Mesenchymal stem cell (in vitro differentiated cells and primary cell): ENCODE measurements at places on chromosomes 1 and 21.

DNA sequence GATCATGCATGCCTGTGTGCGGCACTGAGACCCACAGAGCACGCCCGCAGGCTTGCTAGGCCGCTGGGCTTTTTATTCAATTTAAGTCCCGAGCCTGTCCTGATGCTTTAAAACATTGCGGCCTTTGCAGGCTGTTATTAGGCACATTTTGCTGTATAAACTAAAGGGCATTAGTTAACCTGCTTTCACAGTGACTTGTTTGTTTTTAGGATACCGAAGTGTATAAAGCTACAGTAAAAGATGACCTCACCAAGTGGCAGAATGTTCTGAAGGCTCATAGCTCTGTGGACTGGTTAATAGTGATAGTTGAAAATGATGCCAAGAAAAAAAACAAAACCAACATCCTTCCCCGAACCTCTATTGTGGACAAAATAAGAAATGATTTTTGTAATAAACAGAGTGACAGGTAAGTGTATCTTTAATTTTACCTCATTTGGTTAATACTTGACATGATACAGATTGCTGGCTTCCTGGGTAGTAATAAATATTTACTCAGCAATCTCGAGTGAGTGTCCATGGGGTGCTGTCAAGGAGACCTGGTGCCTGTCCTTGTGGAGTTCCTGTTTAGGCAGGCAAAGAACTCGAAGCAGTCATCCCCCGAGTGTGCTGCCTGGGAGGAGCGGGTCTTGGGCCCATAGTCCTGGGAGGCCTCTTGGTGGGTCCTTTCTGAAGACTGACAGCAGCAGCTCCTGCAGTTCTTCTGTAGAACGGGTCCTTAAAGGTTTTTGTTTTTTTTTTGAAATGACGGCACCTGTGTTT lies 40.1 kb downstream of the TRAPPC10 start:
- H3K27me3 ChIP-seq, result no peaks in the 10 kb centered on the region
- H3K27ac ChIP-seq, result peak overlapping the region; percentile 93
- H3K4me1 ChIP-seq, result peaks cover 36% of the 10 kb centered on the region
- H3K36me3 ChIP-seq, result peaks cover 20% of the 10 kb centered on the region

- H3K4me1 ChIP-seq, result peaks cover 21% of the 10 kb centered on the region
- H3K27ac ChIP-seq, result no peak overlapping the region
- peaks cover 7% of the 10 kb centered on the region for H3K36me3 ChIP-seq
Observed at GRCh38 chr1:94921977-94922376, 4.9 kb downstream of the CNN3 start.

GRCh38 chr1:210647406-210648333 lies 319.0 kb downstream of the HHAT start:
- H3K27me3 ChIP-seq, result no peaks in the 10 kb centered on the region
- no peak overlapping the region for H3K4me3 ChIP-seq
- H3K27ac ChIP-seq, result no peak overlapping the region
- H3K36me3 ChIP-seq, result no peaks in the 10 kb centered on the region

DNA sequence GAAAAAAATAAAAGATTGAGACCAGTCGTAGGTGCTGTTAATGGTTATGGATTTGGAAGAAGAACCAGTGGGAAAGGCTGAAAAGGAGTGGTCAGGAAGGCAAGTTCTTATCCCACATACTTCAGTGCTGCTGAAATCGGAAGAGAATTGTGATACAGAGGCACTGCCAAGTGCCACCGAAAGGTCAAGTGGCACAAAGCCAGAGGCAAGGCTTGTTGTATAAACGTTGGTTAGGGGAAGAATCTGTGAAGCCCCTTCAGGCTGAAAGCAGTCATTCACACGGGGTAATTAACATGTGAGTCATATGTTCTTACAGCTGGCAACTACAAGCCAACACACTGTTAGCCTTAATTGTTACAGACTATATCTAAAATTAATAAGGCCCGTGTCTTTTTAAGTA lies 48.8 kb downstream of the ZBTB40 start:
- peaks cover 8% of the 10 kb centered on the region for H3K4me1 ChIP-seq
- no peaks in the 10 kb centered on the region for H3K27me3 ChIP-seq
- H3K36me3 ChIP-seq, result peaks cover 30% of the 10 kb centered on the region
- H3K4me3 ChIP-seq, result no peak overlapping the region
- peak; percentile 82 for DNase-seq

GRCh38 chr1:32014948-32015273 lies 1.2 kb downstream of the KHDRBS1 start:
- H3K27ac ChIP-seq, result peak overlapping the region; percentile 83
- H3K4me3 ChIP-seq, result peak overlapping the region; percentile 95
- H3K27me3 ChIP-seq, result no peaks in the 10 kb centered on the region
- no peak for DNase-seq

DNA sequence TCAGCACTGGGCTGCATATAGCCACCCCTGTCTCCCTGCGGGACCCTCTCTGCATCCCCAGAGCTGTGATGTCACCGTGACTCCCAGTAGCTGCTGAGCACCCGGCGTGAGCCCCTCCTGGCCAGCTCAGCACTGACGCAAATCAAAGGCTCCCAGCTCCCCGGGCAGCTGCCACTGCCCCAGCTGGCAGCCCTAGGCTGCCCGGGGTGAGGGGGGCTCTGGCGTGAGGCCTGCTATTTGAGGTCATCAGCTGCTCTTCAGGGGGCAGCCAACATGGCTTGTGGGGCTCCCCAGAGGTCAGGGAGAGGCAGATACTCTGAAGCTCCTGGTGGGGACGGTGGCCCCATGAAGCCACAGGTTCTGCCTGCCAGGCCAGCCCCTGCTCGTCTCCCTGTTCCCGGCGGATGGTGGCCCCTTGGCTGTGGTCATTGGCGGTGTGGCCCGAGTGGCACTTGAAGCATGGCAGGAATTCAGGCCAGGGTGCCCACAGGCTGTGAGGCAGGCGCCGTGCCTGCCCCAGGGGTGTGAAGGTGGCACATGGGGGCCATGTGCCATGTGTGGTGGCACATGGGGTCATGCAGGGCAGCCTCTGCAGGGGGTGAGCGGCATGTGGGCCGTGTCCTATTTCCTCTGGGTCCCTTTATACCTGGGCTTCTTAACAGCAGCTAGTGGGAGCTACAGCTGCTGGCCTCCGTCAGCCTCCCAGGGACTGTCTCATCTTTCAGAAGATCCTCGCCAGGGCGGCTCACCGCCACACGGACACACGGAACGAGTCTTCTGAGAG lies 85.4 kb downstream of the SIK1 start:
- H3K36me3 ChIP-seq, result no peaks in the 10 kb centered on the region
- no peak overlapping the region for H3K4me3 ChIP-seq
- H3K27me3 ChIP-seq, result peaks cover 4% of the 10 kb centered on the region
- H3K4me1 ChIP-seq, result peaks cover 47% of the 10 kb centered on the region
- H3K27ac ChIP-seq, result peak overlapping the region; percentile 6

- no peak overlapping the region for H3K27ac ChIP-seq
- no peak overlapping the region for H3K4me3 ChIP-seq
- H3K27me3 ChIP-seq, result peaks cover 48% of the 10 kb centered on the region
- DNase-seq, result peak; percentile 6
- H3K36me3 ChIP-seq, result no peaks in the 10 kb centered on the region
- no peaks in the 10 kb centered on the region for H3K4me1 ChIP-seq
Observed at GRCh38 chr1:236287757-236288619, 6.2 kb upstream of the ERO1B start.

- peak overlapping the region; percentile 74 for H3K4me3 ChIP-seq
- H3K4me1 ChIP-seq, result peaks cover 9% of the 10 kb centered on the region
- no peaks in the 10 kb centered on the region for H3K27me3 ChIP-seq
- H3K27ac ChIP-seq, result no peak overlapping the region
Observed at GRCh38 chr1:89633800-89634625, 1.1 kb downstream of the LRRC8C start.

DNA sequence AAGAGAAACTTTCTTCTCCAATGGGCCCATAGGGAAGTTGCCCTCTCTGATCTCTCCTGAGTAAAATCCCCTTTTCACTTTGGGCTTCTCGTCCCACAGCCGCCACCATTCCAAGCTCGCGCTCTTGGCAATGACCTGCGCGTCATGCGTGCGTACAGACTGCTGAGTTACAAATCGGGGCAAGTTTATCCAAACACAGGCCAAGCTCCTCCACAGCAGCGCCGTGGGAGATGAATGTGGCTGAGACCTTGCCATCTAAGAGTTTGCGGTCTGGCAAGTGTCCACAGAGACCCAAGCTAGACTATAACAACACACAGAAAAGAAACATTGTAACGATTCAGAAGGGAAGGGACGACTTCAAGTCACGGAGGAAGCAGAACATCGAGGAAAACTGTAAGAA lies 116.3 kb upstream of the SOD1 start:
- H3K27me3 ChIP-seq, result peaks cover 5% of the 10 kb centered on the region
- DNase-seq, result peak; percentile 15
- H3K27ac ChIP-seq, result no peak overlapping the region
- no peak overlapping the region for H3K4me3 ChIP-seq

DNA sequence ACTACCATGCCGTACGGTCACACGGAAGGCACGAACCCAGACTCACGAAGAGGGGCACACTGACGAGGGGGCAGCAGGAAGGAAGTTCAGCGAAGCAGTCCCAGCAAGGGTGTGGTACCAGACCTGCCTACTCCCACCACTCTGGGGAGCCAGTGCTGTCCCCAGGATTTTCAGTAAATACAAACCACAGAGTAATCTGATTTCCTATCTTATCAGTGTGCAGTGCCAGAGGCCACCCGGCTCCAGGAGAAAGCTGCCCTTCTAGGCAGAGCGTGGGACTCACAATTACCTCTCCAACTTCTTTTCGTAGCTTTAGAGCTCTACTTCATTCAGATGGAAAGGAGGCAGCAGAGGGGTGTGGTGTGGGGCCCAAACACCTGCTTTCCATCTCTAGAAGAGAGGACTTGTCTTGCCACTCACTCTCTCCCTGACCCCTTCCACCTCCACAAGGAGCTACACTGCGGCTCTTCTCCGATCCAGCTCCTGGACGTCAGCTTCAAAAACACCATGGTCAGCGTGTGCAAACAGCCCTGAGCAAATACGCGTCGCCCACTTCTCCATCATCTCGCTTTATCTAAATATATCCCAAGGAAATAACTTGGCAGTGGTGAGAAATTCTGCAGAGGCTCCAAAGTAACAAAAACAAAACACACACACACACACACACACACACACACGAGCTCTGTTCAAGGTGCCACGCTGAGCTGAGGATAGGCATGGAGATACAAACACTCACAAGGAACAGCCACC lies 98.5 kb downstream of the MRPL37 start:
- H3K36me3 ChIP-seq, result no peaks in the 10 kb centered on the region
- no peak overlapping the region for H3K27ac ChIP-seq
- H3K4me1 ChIP-seq, result peaks cover 38% of the 10 kb centered on the region
- H3K27me3 ChIP-seq, result no peaks in the 10 kb centered on the region

- H3K4me1 ChIP-seq, result peaks cover 6% of the 10 kb centered on the region
- peak overlapping the region; percentile 13 for H3K27ac ChIP-seq
- H3K4me3 ChIP-seq, result no peak overlapping the region
Observed at GRCh38 chr1:64686828-64687724, 57.8 kb upstream of the RAVER2 start.

DNA sequence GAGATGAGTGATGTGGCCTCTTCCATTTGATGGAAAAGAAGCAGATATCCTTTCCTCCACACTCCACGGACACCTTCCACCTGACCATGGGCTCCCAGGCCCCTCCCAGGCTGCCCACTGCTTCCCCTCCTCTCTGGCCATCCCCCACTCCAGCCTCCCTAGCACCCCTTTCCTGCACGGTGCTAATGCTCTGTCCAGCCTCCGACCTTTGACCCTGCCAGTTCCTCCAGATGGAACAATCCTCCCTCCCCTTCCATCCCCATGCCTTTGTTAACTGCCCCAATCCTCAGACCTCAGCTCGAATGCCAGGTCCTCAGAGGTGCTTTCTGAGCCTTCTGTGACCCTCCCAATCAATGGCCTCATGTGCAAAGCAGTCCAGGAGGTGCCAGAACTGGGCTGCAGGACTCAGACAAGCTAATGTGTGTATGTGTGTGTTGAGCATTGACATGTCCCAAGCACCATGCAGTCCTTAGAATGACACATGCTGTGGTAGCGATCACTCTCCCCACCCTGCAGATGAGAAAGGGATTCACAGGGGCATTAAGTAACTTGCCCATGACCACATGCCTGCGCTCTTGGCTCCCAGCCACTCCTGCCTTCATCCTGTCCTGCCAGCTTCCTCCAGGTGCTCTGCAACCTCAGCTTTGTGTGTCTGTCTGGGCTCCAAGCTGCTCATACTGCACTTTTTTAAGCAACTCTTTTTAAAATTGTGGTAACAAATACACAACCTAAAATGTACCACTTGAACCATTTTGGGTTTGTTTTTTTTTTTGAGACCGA lies 63.5 kb upstream of the EDN2 start:
- no peaks in the 10 kb centered on the region for H3K36me3 ChIP-seq
- no peak for DNase-seq
- peaks cover 3% of the 10 kb centered on the region for H3K4me1 ChIP-seq
- no peak overlapping the region for H3K4me3 ChIP-seq

DNA sequence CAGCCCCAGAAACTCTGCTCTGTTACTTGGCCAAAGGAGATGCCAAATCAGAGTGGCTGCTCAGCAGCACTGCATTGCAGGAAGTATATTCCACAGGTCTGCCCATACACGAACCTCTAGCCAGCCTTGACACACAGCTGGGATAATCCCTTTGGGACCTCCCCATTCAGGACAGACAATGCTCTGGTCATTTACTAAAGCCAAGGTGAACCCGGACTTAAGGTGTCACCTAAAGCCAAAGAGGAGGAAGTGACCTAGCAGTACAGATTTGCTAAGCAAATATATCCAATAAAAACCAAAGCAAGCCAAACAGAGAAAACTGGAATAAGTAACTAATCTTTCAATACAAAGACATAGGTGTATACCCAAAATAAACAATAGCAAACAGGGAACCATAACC lies 27.7 kb downstream of the COPA start:
- no peak overlapping the region for H3K27ac ChIP-seq
- DNase-seq, result no peak
- H3K4me1 ChIP-seq, result no peaks in the 10 kb centered on the region
- H3K27me3 ChIP-seq, result no peaks in the 10 kb centered on the region
- peaks cover 40% of the 10 kb centered on the region for H3K36me3 ChIP-seq

- H3K27me3 ChIP-seq, result peaks cover 4% of the 10 kb centered on the region
- H3K4me1 ChIP-seq, result no peaks in the 10 kb centered on the region
- H3K27ac ChIP-seq, result no peak overlapping the region
- DNase-seq, result no peak
Observed at GRCh38 chr1:30639881-30640452, 83.4 kb downstream of the MATN1 start.

DNA sequence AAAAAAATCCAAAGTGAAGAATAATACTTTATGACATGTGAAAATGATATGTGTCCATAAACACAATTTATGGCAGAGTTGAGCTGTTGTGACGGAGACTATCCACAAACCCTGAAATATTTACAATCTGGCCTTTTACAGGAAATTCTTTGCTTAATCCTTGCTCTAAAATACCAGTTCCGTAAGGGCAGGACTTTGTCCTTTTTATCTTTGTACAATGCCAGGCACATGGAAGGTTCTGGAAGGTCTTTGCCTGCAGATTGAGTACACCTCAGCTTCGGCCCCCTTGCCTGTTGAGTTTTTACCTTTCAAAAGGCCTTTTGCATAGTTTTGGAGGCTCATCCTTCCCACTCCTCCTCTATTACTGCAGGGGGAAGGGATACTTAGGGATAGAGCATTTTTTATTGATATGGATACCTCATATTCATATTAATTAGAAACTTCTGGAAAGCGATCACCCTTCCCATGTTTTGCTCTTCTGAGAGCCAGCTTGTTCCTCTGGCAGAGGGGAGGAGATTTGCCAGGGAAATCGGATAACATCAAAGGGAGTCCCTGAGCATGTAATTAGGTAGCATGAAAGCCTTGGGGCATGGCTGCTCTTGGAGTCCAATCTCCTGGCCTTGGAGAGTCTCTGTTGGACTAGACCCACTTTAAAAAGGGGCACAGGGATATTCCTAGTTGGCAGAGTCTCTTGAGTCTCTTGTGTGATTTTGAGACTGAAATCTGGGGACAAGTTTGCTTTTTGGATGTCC lies 217.1 kb downstream of the KCNJ6 start:
- DNase-seq, result no peak
- no peaks in the 10 kb centered on the region for H3K4me1 ChIP-seq
- no peak overlapping the region for H3K4me3 ChIP-seq
- peaks cover 6% of the 10 kb centered on the region for H3K27me3 ChIP-seq
- H3K36me3 ChIP-seq, result no peaks in the 10 kb centered on the region
- H3K27ac ChIP-seq, result no peak overlapping the region
